ENCODE measurements at places on chromosomes 16 and 17.

- no peak for DNase-seq
These were observed 48.5 kb upstream of the IRF8 start for GRCh38 chr16:85850344-85850880.

- DNase-seq, result no peak
These were observed 79.0 kb downstream of the HS3ST3A1 start for GRCh38 chr17:13522749-13523148.

DNA sequence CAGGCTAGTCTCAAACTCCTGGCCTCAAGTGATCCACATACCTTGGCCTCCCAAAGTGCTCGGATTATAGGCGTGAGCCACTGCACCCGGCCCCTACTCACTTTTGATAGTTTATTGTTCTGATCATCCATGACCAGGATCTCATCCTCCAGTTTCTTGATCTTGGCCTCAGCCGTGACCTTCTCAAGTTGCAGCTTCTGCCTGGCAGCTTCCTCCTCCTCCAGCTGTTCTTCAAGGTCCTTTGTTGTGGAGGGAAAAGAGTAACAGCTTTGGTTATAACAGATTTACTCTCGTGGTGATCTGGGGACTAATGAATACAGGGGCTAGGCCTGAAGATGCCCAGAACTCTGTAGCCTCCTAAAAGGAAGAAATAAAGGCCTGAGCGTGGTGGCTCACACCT lies 89.9 kb downstream of the NDE1 start:
- no peak for DNase-seq

- DNase-seq, result no peak
These were observed 17.1 kb downstream of the FOXK2 start for GRCh38 chr17:82536512-82537201.

GRCh38 chr17:81735264-81736102 lies 23.4 kb downstream of the SLC25A10 start:
- DNase-seq, result peak; percentile 40

DNA sequence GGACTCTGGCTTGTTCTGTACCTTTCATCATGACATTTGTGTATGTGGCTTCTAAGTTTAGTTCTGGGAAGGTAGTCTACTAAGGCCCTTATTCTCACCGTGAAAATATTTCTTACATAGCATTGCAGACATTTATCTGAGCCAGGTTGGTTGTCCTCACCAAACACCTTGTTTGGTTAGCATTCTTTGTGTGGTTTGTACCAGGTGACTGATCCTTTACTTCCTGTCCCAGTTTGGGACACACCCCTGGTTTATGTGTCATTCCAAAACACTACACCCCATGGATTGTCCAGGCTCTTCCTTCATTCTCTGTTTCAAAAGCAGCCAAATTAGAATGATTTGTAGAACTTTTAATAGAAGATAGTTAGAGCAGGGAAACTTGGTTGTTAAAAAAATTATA lies 23.2 kb upstream of the DUSP14 start:
- DNase-seq, result no peak

GRCh38 chr16:28938721-28939120 lies 7.0 kb downstream of the CD19 start:
- DNase-seq, result no peak

DNA sequence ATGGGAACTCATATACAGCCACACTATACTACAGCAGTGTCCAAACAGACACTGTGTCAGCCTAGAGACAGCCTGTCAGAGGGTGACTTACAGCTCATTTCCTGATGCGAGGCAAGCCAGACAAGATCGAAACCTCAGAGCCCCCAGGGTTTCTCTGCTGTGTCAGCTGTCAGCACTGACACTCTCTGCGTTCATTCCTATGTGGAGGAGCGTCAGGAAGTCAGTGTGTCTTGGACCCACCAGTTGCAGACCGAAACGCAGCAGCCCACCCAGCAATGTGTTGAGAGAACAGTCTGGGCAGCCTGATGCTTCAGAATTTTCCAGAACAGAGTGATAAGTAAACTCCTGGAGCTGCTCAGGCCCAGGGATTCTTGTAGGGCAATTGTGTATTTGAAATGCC lies 20.6 kb upstream of the MAPT start:
- no peak for DNase-seq

DNA sequence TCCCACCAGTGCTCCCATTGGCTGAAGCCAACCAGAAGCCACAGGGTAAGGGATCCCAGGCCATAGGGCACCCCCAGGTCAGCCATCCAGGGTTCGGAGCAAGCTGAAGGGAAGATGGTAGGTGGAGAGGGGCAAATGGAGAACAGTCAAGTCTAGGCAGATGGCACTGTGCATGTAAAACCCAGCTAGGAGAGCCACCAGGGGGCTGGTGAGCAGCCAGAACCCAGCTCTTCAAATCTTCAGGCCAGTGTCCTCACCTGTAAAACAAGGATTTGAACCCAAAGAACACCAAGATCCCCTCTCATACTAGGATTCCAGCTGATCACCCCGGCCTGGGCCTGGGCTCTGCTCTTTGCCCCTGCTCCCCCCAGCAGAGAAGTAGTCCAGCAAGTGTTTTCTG lies 43.5 kb downstream of the GINS3 start:
- DNase-seq, result no peak

GRCh38 chr17:46013502-46014165 lies 14.6 kb downstream of the STH start:
- no peak for DNase-seq

DNA sequence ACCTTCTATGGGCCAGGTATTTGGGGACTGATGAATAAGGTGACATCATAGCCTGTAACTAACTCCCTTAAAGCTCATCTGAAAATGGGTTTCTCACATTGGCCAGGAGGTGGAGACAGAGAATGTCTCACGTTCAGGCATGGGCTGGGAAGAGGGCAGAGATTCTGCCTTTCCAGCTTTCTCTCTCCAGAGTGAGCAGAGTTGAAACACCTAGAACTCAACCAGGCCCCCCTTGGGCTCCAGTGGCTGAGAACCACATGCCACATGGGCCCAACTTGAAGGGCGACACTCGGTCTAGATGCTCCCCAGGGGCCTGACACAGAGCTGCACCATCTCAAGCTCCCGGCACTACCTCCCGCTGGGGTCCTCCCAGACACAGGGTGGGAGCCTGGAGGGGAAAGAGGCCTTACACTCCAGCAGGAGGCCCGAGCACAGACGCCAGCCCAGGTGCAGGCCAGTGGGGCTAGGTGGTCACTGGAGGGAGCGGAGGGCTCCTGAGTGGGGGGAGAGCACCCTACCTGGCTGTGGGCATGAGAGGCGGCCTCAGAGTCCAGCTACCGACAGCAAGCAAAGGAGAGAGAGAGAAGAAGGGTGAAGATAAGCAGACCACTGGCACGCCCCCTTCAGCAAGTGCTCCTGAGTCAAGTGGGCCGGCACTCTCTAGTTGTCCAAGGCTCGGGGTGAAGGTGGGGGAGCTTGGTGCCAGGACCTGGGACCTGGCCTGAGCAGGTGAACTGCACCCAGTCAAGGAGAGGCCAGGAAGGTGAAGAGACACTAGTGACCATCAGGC lies 55.9 kb downstream of the MYO18A start:
- peak; percentile 81 for DNase-seq

- peak; percentile 0 for DNase-seq
These were observed 6.7 kb upstream of the PRPSAP2 start for GRCh38 chr17:18851201-18851600.

GRCh38 chr16:30557707-30557956 lies 542 bp downstream of the ZNF764 start:
- no peak for DNase-seq

- peak; percentile 45 for DNase-seq
These were observed 313.3 kb upstream of the XYLT1 start for GRCh38 chr16:17784073-17784472.

GRCh38 chr17:38554430-38555350 lies 51.1 kb downstream of the SRCIN1 start:
- DNase-seq, result no peak

DNA sequence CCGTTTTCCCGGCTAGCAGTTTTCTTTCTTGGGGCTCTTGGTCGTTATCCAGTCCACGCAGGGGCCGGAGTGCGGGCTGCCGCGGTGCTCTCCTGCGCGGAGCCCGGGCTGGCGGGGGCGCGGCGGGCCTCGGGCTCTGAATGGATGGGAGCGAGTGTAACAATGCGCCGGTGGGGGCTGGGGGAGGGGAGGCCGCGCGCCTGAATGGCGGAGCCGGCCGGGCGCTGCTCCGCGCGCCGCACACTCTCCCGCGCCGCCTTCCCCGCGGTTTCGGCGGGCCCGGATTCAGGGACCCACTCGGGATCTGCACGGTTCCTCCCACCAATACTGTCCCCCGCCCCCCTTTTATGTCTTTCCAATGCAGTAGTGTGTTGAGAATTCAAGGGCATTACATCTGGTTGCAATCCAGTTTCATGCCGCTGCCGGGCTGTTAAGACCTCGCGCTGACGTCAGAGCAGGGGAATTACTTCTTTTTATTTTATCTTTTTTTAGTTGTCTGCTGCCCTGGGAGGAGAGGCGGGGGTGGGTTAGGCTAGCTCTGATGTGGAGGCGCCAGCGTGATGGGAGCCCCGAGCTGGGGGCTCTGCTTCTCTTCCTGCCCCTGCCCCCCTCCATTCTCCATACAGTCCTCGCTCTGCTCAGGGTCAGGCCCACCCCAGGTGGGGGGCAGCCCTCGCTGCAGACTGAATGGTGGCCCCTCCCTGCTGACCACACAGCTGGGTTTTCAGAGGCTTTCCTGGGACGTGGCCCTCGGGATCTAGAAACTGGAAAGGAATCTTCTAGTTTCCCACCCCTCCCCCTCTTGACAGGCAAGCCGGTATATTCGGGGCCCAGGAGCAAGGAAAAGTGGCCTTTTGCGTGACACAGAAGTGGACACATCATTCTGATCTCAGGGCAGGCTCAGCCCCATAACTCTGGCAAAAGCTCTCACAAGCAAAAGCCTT lies 1.8 kb downstream of the RAI1 start:
- peak; percentile 68 for DNase-seq

DNA sequence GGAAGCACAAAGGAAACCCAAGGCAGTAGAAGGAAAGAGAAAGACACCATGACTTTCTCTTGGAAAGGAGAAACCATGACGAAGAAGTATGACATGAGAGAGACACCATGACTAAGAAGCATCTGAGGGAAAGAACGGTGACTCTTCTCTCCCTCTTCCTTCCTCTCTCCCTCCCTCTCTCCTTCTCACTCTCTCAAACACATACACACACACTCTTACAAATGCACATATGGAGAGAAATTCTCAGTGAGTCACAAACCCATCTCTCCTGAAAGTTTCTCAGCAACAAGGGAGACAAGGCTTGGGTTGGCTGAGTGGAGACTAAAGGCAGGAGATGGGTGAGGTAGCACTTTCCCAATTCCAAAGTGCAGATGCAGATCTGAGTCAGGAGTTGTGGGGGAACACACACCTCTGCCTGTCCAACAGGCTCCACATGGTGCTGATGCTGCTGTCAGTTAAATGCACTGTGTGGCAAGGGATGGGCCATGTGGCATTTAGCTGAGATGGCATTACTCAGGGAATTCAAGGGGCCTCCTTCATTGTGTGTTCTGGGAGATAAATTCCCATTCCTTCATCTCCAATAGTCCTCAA lies 336.7 kb upstream of the C16orf82 start:
- DNase-seq, result no peak

DNA sequence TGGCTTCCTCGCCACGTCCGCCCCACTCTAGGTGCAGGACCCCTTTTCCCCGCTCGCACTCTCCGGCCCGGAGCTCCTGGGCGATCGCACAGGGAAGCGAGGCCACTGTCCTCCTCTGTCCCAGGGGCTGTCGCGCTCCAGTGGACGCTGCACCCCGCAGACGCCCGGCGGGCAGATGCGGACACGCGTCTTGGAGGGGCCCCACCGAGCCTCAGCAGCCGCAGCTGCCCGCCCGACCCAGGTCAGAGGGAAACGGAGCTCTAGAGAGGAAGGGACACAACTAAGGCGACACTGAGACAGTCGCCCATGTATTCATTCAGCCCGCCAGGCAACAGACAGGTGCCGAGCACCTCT lies 726 bp upstream of the SLC13A5 start:
- no peak for DNase-seq
